ENCODE measurements at places on chromosomes 7 and 10.

GRCh38 chr7:29457141-29457561 lies 106.5 kb upstream of the PRR15 start:
- no peak for DNase-seq

- DNase-seq, result no peak
Observed at GRCh38 chr10:74598891-74599566, 227.4 kb upstream of the KAT6B start.

DNA sequence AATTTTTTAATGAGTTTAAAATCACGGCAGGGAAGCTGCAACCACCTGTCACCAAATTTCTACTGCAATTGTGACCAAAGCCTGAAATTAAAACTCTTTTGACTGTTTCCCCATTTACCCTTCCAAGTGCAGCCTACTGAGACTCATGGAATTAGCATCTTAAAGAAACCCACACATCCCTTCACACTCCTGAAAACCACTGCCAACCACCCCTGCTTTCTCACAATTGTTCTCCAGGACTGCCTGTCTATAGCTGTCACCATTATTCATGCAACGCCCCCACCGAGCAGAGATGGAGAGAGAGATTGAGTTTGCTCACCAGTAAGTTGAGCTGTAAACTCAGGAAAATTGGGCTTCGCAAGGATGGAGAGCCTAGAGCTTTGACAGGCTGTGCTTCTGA lies 383.8 kb upstream of the SORCS1 start:
- DNase-seq, result no peak

DNA sequence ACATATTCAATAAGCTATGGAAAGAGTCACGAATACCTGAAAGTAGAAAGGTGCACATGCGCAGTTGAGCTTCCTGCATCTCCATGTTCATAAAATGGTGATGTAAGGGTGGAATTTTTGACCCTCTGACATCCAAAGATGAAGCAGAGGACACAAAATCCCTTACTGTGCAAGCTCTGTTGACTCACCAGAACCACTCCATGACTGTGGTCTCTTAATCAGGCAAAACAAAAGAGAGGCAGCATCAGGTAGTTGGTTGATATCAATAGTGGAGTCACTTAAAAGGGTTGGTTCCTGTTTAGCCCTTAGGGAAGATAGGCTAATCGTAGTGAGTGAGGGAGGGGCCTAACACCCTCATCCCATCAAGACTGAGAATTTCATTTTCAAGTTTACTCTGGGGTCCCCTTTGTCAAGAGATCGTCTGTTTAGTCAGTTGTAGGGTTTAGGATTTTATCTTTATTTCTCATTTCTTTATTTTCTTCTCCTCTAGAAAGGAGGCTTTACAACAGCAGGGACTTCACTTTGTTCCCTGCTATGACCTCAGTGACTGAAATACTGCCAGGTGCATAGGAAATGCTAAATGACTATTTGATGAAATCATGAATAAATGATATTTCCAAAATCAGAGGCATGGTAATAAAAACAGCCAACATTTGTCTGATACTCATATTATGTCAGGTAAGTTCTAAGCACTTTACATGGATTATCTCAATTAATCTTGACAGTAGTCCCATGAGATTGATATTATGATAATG lies 98.1 kb downstream of the CD36 start:
- DNase-seq, result no peak

DNA sequence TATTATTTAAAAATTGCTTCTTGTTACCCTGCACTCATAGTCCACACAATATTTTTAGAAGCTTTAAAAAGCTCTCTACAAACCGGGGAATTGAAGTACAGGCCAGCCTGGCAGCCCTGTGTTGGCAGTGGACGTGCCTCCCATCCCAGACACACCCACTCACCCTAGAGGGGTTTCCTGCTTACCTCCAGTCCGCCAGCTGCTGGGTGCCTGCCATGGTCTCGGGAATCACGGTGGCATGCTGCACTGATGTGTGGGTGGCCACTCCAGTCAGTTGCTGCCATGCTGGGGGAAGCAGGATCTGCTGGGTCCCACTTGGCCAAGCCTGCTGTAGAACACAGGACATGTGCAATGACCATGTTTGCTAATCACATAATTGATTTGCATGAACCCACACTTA lies 80.4 kb downstream of the CLEC2L start:
- no peak for DNase-seq

GRCh38 chr10:101558671-101559595 lies 29.1 kb downstream of the POLL start:
- DNase-seq, result no peak

- no peak for DNase-seq
Observed at GRCh38 chr10:112446055-112446854, 459 bp downstream of the ZDHHC6 start.

DNA sequence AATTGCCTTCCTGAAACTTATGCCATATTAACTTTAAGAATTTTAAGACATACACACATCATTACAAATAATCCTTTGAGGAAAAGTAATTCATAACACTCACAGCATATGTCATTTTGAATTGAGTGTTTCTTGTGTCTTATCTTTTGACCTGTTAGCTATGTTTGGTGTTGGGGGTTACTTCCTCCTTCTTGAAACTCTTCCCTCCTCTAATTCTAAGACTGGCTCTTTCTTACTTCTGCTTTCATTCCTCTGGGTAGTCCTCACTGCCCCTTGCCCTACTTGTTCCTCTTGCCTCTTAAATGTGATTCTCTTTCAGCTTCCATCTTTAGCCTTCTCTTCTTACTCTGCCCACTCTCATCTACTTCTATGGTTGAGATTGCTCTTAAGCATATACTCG lies 28.3 kb upstream of the PIP4K2A start:
- DNase-seq, result no peak
